NCI-H345 (cell line): ENCODE measurements at places on chromosomes 4 and X.

GRCh38 chrX:99073551-99073950 is 1336.5 kb downstream of the PCDH19 start:
- DNase-seq: no peak

GRCh38 chr4:176207839-176208238 is 12.5 kb upstream of the SPATA4 start:
- DNase-seq: no peak

DNA sequence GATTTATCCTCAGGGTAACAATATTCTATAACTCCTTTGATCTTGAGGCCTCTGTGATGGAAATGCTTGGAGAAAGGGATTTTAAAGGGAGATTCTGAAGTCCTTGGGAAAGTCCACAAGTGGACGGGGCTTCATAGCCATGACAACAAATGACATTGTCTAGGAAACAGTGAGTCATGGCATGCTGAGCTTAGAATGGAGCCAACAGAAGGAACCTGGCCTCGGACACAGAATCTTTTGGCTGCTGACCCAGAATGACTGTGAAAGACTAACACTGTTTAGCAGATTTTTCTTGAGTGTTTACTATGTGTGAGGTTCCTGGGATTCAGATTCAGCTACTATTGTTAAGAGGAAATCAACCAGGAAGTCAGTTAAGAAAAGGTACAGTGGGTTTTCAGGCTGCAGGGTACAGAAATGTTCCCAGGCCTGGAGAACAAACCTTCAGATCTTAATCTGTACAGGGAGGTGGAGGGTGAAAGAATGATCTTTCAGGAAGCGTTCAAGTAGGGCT is 18.1 kb upstream of the CXCL2 start:
- peak; percentile 71 for DNase-seq

- DNase-seq: no peak
Measured at GRCh38 chrX:153736871-153737441, 12.3 kb downstream of the ABCD1 start.

DNA sequence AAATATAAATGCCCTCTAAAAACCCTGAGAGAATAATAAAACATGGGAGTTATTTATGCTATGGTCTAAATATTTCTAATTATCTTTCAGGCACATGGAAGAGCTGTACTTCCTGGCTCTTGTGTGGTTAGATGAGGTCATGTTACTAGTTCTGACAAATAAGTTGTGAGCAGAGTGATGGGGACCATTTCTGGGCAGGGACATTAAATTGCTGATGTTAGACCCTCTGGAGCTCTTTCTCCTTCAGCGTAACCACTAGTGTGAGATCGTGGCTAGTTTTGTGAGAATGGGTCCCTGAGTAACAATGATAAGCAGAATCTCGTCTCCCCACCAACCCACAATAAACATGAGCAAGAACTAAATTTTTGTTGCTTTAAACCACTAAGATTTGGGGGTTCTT is 108.0 kb downstream of the MAML3 start:
- no peak for DNase-seq

DNA sequence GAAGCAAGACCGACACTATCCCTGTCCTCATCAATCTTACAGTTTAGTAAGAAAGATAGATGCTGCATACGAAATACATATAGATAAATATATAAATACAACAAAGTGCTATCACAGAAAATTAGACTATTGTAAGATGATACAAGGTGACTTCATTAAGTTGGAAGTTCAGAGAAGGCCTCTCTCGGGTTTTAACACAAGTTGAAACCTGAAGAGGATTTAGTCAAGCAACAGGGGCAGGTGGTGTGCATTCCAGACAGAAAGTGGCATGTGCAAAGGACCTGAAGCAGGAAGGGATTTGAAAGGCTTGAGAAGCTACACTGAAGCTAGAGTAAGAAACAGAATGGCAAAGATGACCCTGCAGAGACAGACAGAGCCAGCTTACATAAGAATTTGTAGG is 36.5 kb downstream of the USP46 start:
- no peak for DNase-seq

GRCh38 chr4:82842593-82842992 is 44.0 kb upstream of the SCD5 start:
- DNase-seq: no peak

GRCh38 chr4:94576210-94576609 is 124.5 kb downstream of the PDLIM5 start:
- DNase-seq: no peak

DNA sequence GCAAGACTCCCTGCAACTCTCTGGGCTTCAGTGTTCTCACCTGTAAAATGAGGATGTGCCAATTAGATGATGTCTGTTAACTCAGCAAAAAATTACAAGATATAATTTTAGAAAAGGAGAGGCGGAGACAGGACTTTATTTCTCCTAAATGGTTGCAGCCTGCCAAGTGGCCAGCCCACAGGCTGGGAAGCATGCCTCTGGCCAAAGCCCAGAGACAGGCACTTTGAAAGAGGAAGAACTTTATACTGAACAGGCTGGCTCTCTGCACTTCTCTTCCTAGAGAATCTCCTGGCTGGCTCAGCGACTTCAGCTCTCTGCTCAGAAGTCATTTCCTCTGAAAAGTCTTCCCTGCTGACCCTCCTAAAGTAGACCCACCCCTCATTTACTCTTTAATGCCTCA is 3.7 kb downstream of the PRDM5 start:
- no peak for DNase-seq

DNA sequence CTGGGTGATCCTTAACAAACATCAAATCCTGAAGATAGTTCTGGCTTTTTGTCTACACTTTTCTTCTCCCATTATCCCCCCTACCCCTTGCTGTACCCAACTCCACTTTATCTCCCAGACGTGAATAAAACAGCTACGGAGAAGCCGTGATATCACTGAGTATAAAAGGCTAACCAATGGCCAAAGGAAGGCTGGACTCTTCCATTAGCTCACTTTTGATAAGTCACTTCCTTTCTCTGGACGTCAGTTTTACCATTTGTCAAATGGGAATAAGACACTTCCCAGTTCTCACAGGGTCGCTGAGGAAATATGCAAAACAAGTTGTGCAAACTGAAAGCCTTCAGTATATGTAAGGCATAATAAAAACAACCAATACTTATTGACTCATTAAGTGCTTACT is 38.6 kb upstream of the EDA2R start:
- no peak for DNase-seq

- DNase-seq: no peak
Measured at GRCh38 chr4:7952615-7953014, 13.0 kb upstream of the AFAP1 start.

DNA sequence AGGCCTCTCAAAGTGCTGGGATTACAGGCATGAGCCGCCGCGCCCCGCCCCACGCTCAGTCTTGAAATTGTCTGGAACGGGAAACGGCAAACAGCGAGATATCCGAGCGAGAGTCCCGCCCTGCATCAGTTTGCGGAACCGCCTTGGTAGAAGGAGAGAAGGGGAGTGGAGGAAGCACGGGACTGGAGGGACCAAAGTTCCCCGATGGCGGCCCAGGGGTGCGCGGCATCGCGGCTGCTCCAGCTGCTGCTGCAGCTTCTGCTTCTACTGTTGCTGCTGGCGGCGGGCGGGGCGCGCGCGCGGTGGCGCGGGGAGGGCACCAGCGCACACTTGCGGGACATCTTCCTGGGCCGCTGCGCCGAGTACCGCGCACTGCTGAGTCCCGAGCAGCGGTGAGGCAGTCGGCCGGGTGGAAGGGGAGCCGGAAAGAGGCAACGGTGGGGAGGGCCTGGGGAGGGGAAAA is at the start of gene BST1:
TSS of gene BST1 (plus strand) at position 125 of the 463 bp plus-strand sequence. CDS start at position 205, 80 bp downstream.
- no peak for DNase-seq

GRCh38 chrX:39811376-39811775 is 286.4 kb downstream of the BCOR start:
- no peak for DNase-seq

GRCh38 chr4:162323919-162324318 is 160.1 kb upstream of the FSTL5 start:
- DNase-seq: no peak

- DNase-seq: no peak
Measured at GRCh38 chr4:99710020-99710419, 52.4 kb upstream of the C4orf54 start.

DNA sequence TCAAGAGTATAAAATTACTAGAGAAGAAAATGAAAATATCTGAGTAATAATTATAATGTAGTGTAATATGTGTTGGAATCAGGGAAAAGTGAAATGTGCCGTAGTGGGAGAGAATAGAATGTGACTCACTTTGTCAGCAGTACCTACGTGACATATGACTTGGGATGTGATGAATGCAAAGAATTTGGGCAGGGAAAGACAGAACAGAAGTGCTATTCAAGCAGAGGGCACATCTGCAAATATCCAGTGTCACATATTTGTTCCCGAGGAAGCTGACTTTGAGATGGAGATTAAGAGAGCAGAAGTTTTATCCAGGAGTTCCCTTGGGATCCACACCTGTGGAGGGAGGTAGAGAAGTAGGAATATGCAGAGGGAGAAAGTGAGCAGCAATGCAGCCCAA is 69.3 kb upstream of the HS3ST1 start:
- DNase-seq: no peak

- DNase-seq: peak; percentile 63
Measured at GRCh38 chr4:185792384-185793115, 19.4 kb downstream of the SORBS2 start.

DNA sequence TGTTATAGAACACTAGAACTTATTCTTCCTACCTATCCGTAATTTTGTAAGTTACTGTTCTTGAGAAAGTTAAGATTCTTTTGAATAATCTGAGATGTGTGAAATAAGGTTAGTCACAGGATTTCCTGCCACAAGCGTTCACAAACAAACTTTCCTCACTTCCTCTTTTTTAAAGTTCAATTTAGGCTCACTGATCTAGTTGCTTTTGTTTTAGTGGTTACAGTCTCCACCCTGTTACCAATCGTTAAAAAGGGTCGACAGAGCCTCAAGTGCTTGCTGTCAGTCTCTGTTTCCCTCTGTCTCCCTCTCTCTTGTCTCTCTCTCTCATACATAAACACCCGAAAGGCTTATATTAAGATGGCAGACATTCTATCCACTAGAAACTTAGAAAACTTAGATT is 35.9 kb upstream of the STK26 start:
- no peak for DNase-seq
